ENCODE measurements at places on chromosomes 7 and 10.

DNA sequence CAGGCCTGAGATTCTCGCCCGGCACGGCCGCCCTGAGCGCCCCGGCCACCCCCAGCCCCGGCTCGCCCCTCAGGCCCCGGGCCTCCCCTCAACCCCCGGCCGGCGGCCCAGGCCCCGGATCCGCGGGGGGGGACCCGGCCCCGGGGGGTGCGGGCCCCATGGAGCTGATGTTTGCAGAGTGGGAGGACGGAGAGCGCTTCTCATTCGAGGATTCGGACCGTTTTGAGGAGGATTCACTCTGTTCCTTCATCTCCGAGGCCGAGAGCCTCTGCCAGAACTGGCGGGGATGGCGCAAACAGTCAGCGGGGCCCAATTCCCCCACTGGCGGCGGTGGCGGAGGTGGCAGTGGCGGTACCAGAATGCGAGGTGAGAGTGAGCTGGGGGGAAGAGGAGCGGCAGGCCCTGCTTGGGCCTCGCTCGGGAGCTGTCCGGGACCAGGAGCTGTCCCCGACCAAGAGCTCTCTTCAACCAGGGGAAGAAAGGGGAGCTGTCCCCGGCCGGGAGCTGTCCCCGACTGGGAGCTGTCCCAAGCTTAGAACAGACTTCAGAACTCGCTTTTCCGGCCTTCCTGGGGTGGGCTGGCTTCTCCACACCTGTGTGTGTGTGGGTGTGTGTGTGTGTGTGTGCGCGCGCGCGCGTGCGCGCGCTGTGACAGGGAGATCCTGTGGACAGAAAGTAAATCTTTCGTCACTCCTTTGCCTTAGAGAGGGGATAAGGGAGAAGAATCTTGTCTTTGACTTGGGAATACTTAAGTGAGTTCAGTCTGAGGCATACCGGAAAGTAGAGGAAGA lies 510 bp downstream of the ZSWIM8 start:
- no peak for DNase-seq

- DNase-seq, result no peak
Measured at GRCh38 chr10:54125098-54125747, 675.8 kb downstream of the PCDH15 start.

DNA sequence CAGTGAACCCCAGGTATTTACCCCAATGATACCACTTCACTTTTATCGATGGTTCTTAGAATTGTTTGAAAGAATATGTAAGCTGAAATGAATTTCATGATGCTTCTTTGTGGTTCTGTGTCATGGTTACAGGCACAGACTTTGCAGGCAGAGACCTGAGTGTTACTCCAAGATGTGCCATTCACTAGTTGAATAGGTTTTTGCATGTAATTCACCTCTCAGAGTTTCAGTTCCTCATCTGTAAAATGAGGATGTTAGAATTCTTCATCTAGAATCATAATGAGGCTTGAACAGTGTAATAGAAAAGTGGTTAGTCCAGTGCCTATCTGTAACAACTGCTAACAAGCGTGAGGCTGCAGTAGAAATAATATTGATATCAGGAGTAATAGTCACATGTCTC lies 54.6 kb downstream of the VSTM2A start:
- DNase-seq, result no peak

GRCh38 chr10:37960591-37961137 lies 15.8 kb downstream of the ZNF25 start:
- DNase-seq, result no peak

DNA sequence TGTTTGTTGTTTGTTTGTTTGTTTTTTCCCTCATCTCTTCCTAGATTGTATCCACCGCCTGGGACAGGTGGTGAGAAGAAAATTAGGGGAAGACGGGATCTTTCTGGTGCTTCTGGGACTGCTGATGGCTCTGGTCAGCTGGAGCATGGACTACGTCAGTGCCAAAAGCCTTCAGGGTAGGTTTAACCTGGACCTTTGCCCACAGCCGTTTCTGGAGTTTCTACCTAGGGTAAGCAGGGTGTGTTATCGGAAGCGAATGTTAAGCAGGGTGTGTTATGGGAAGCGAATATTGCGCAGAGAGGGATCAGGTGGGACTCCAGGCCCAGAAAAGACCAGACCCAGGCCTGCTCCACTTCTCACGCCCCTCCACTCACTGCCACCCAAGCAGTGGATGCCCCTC lies 4.7 kb downstream of the CLCN1 start:
- no peak for DNase-seq

GRCh38 chr10:70461397-70462348 lies 16.9 kb upstream of the PALD1 start:
- no peak for DNase-seq

DNA sequence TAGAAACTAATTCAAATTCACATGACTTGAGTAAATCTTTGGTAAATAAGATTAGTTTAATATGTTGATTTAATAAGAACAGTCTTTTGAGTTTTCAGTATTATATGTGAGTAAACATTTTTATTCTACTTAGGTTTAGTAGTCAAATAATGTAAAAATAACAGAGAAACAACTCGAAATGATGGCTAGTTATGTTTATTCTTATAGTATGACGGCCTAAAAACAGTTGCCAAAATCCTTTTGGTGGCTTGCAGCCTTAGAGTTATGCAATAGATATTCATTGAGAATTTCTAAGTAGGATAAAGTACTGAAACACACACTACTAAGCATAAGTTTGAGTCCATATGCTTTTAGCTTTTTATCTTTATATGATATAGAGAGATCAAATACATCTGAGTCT lies 184.8 kb downstream of the GNAI1 start:
- no peak for DNase-seq

GRCh38 chr7:151117565-151117964 lies 31.3 kb downstream of the AGAP3 start:
- DNase-seq, result no peak

- no peak for DNase-seq
Measured at GRCh38 chr10:103843854-103844570, 11.4 kb downstream of the SH3PXD2A start.

DNA sequence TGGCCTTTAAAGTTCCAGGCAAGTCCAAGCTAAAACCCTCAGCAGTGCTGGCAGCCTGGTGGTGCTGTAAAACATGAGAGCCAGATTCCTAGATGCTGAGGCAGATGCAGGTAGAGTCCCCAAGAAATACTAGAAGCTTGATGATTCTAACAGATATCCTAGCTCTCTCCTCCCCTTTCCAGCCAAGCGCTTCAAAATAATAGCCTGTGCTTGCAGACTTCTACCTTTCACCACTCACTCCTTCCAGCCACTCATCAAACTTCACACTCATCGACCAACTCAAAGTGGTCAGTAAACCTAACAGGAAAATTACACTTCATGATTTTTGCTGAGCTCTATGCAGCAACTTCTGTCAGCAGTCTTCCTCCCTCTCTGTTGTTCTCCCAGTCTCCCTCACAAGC lies 50.2 kb downstream of the LMBR1 start:
- DNase-seq, result no peak

- DNase-seq, result no peak
Measured at GRCh38 chr7:13742126-13742525, 247.3 kb downstream of the ETV1 start.

- no peak for DNase-seq
Measured at GRCh38 chr7:45182856-45183710, 25.5 kb downstream of the RAMP3 start.

- DNase-seq, result no peak
Measured at GRCh38 chr10:1048349-1048731, 579 bp downstream of the IDI1 start.

- DNase-seq, result no peak
Measured at GRCh38 chr7:97226541-97226940, 109.0 kb downstream of the SDHAF3 start.

DNA sequence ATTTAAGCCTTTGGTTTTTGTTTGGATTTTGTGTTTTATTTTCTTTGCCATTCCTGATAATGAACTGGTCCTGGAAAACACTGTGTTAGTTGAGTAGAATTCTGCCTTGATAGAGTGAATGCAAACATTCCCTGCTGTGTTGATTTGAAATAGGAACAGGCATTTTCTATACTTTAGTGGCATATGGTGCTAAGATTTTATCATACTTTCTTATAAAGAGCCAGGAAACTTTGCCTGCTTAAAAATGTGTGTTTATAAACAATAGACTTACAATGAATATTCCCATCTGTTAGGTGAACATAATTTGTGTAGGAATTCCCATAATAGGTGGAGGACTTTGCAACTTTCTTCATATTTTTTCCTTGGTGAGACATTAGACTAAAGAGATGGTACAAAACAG lies 333.3 kb downstream of the SDK1 start:
- no peak for DNase-seq

GRCh38 chr10:99430116-99430450 lies 341 bp downstream of the GOT1 start:
- DNase-seq, result no peak

Measured in glomerular endothelial cell (primary cell).